Right cardiac atrium (tissue), 5 donors: ENCODE measurements at places on chromosomes 3 and 15. TPM values are rescaled to one million over a fixed set of nuclear protein-coding genes. Genes with fewer than 3 reads are reported as not detected.

TJP1 gene
- 118 TPM for total RNA-seq

IGDCC3 gene
- total RNA-seq = not detected

RTP4 gene
- 2.5 TPM for total RNA-seq

TEX55 gene
- total RNA-seq = not detected

ATR gene
- total RNA-seq = 14.2 TPM

C3orf80 gene
- 0.20 TPM for total RNA-seq

FOXL2 gene
- not detected for total RNA-seq

TTLL13 gene
- total RNA-seq = 0.24 TPM

HHATL gene
- total RNA-seq = 480 TPM

HIGD2B gene
- total RNA-seq = not detected

VWA5B2 gene
- total RNA-seq = not detected

FBXO40 gene
- 258 TPM for total RNA-seq

DUOXA2 gene
- total RNA-seq = not detected
